Stimulated activated CD8-positive, alpha-beta memory T cell treated with anti-CD3 and anti-CD28 coated beads, Interleukin-4, amount 100 ng/mL, for 1 hour (primary cell): ENCODE measurements at places on chromosomes 2 and 18.

DNA sequence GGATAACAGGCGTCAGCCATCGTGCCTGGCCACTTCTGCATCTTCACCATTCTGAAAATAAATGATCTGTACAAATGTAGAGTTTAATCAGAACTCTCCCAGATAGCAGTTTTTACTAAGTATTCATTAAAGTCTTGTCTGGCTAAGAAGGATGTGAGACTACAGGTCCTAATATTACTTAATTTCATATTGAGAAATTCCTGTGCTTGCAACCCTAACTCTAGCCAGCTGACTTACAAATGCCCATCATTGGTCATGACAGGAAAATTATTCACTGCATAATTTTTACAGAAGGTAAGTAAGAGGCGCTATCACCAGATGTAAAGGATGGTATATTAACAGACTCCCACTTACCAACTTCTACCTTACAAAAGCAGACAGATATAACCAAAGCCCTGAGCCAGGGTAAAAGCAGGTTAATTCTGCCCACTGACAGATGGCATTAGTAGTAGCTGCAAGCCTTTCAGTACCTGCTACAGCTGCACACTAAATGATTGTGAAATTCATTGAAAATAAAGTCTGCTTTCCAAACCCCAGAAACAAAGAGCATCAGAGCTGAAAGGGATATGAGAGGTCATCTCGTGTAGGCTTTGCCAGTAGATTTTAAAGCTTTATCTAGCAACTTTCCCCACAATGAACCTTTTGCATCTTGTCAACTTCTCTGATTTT, 271.3 kb upstream of the STON1 start:
- no peak for DNase-seq

DNA sequence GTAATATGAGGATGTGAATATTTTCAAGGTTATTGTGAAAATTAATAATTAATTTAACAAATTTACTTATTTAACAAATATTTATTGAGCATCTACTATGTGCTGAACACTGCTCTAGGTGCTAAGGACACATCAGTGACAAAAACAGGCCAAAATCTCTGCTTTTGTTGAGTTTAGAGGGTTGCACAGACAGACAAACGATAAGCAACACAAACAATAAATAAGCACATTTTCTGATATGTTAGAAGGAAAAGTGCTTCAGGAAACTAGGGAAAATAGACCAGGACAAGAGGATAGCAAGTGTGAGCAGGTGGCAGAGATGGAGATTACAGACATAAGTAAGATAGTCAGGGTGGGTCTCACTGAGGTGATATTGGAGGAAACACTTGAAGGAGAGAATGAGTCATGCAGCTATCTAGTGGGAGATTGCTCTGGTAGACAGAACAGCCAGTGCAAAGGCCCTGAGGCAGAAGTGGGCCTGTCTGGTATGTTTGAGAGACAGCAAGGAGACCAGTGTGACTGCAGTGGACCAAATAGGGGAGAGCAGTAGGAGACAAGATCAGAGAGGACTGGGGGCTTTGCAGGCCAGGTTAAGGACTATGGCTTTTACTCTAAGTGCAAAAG, 38.3 kb downstream of the SFXN5 start:
- no peak for DNase-seq

DNA sequence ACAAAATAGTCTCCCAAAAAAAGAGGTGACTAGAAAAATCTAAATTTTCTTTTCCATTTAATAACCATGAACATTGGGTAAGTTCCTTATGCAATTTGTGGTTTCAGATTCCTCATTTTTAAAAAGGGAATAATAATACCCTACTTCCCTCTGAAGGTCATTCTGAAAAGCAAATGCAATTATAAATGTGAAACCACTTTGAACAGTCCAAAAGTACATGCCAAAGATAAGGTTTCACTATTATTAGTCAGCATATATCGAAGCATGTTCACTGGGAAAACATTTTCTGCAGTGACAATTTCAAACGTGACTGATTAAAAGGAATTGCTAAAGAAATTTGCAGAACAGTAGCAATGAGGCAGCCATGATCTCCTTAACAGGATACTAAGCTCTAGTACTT, 100.1 kb upstream of the RNF152 start:
- DNase-seq = no peak

- DNase-seq = no peak
Measured at GRCh38 chr2:181185421-181185820, 205.0 kb downstream of the UBE2E3 start.

DNA sequence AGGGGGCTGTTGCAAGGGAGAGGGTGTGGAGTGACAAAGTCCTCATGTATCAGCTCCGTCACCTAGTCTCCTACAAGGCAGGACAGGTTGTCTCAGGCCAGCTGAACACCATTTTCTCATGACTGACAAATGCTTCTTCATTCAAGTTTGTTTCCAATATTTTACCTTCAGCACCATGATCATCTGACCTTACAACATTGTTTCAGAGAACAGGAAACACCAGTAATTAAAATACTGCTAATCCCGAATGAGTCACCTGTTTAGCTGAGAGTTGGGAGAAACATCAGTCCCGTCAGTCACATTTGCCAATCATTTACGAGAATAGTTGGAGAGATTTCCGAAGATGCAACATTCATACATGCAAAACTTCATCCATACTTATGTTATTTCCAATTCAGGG, 25.7 kb upstream of the SP5 start:
- DNase-seq = no peak

DNA sequence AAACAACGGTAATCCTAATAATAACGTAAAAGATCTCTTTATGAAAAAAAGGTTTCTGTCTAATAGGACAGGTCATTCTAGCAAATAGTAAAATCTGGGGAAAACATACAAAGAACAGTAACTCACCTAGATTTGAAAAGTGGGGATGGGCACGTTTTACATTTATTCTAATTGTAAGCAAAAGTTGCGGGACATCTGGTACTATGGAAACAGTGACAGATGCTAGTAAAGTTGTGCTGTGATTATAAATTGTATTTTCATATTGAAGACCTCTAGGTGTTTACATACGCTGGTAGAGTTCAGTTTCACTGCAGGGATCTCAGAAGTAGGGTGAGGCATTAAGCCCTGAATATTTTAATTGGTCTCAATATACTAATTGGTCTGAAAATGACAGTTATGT, 422.5 kb downstream of the DPP10 start:
- DNase-seq = no peak

GRCh38 chr18:68447286-68447685, 267.6 kb downstream of the TMX3 start:
- no peak for DNase-seq

DNA sequence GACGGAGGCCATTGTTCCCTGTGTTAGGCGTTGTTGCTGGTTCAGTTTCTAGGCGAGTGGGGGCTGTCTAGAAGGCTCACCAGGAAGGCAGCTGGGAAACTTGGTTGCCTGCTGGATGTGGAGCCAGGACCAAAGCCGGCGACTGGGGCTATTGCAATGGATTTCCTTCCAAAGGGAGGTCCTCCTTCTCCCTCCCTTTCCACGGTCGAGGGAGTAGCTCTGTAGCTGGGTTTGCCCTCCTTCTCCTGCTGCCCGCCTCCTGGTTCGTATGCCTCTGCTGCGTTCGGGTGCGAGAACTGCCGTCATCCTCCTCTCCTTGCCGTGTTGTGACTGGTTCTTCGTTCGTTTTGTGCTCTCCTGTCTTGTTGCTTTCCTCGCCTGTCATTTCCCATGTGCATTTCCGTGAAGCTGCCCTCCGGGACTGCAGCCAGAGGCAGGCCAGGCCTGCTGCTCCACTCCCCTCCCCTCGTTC, 203.4 kb downstream of the NEDD4L start:
- DNase-seq = no peak

DNA sequence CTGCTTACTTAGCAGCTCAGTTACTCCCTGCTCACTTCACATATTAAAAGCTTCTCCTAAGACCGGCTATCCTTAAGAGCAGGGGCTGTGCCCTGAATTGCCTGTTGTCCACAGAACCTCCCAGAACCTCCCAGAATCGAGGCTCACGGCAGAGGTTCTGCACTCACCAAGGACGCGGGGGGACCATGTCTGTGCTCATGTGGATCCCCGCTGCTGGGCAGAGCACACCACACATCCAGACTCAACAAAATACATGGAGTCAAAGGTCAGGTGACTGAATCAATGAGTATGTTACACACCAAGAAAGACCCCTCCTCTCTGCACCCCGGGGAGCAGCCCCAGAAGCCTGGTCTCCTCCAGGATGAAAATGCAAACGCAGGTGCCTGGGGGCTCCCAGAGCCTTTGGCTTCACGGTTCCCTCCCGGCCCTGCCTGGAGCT, 149.0 kb downstream of the MBP start:
- DNase-seq = no peak

GRCh38 chr18:64052772-64053171, 82.9 kb downstream of the SERPINB8 start:
- no peak for DNase-seq

- no peak for DNase-seq
Measured at GRCh38 chr2:241036964-241037421, 38.6 kb downstream of the SNED1 start.

GRCh38 chr2:26615336-26615859, 25.8 kb downstream of the CIB4 start:
- DNase-seq = no peak

DNA sequence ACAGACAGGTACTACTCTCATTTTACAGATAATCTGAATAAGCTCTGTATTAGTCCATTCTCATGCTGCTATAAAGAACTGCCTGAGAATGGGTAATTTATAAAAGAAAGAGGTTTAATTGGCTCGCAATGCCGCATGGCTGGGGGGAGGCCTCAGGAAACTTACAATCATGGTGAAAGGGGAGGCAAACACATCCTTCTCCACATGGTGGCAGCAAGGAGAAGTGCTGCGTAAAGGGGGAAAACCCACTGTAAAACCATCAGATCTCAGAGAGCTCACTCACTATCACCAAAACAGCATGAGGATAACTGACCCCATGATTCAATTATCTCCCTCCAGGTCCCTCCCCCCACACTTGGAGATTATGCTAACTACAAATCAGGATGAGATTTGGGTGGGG, 254.4 kb downstream of the KCNE4 start:
- no peak for DNase-seq

- no peak for DNase-seq
Measured at GRCh38 chr18:58977801-58978200, 113.1 kb downstream of the ZNF532 start.

GRCh38 chr2:102592601-102593000, 26.8 kb upstream of the SLC9A2 start:
- DNase-seq = no peak

DNA sequence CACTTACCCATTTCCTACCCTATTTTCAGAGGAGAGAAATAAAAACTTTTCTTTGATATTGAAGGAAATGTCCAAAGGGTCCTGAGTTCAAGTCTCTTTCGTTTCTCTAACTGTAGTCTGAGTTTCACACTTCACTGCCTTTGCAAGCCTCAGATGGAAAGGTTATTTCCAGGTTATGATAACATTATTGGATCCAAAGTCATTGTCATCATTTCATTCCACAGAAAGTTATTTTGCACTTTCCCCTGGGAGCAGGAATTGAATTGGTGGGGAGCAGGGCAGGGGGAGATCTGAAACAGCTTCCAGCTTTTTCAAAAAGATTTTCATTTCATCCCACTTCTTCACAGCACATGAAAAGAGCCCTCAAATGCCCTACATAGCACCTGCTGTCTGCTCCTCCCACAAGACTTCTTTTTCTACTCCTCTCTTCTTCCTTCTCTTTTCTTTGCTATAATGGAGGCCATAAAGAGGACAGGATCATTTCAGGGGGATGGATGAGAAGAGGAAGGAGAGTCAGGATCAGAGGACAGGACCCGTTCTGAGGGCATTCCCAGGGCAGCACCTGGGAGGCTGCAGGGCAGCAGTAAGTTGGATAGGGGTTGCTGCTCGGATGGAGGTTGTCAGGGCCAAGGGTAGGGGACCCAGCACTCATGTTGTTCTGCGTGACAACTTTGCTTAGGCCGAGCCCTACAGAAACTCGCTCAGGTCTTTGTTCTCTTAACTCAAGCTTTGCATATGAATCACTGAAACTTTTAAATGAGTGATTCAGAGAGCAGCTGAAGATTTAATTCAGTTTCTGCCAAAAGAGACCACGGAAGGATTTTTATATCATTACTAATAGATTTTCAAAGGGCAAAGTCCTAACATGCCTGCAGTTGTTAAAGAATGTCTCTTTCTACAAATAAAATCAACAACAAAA, 11.4 kb upstream of the GALNT5 start:
- DNase-seq = no peak

DNA sequence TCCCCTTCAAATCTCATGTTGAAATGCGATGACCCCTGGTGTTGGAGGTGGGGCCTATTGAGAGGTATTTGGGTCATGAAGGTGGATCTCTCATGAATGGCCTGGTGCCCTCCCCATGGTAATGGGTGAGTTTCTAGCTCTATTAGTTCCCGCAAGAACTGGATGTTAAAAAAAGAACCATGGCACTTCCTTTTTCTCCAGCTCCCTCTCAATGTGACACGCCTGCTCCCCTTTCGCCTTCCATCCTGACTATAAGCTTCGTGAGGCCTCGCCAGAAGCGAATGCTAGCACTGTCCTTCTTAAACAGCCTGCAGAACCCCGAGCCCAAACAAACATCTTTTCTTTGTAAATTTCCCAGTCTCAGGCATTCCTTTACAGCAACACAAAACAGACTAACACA, 303.2 kb upstream of the REV1 start:
- DNase-seq = no peak

DNA sequence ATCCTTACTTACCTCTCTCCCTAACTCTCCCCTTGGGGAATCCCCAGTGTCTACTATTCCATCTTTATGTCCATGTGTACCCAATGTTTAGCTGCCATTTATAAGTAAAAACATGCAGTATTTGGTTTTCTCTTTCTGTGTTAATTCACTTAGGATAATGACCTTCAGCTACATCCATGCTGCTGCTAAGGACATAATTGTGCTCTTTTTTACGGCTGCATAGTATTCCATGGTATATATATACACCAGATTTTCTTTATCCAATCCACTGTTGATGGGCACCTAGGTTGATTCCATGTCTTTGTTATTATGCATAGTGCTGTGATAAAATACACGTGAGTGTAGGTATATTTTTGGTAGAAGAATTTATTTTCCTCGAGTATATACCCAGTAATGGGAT, 24.3 kb upstream of the RIOK3 start:
- DNase-seq = no peak

DNA sequence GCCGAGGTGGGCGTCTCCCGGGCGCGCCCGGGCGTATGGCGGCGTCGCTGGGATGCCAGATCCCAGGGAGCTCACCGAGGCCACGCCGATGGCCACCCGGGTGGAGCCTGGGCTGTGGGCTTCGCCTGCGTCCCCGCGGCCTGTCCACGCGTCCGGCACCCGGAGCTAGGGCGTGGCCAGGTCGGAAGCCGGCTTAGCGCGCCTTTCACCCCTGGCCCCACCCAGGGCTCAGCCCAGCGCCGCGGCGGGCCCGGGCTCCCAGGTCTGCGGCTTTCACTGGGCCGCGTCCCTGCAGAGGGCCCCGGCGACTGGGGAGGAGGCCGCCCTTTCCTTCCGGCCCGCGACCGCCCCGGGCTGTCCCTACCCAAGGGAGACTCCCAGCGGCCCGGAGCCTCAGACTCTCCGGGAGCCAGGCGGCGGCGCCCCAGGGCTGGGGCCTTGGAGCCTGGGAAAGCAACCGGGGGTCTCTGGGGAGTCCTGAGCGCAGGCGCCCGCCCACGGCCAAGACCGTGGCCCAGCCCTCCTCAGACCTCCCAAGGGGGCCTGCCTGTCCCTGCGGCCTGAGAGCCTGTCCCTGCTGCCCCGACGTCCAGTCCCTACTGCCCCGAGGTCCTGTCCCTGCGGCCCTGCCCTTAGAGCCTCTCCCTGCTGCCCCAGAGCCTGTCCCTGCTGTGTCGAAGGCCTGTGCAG, 36.3 kb upstream of the ITM2C start:
- DNase-seq = no peak

GRCh38 chr2:241801611-241802420, 7.2 kb upstream of the NEU4 start:
- DNase-seq = no peak

- DNase-seq = no peak
Measured at GRCh38 chr2:168156661-168157060, 90.7 kb downstream of the STK39 start.
